ENCODE measurements at places on chromosomes 16 and 17.
A peak's percentile ranks its signal among the peaks of the same experiment; 100 is the strongest.

- DNase-seq: no peak
Observed at GRCh38 chr17:30921544-30922196, at the start of gene ADAP2. TSS of gene ADAP2 (plus strand) at chr17:30921945. CDS start at chr17:30922015, 70 bp downstream.

- DNase-seq: no peak
Observed at GRCh38 chr17:50585346-50585745, 24.8 kb downstream of the CACNA1G start.

DNA sequence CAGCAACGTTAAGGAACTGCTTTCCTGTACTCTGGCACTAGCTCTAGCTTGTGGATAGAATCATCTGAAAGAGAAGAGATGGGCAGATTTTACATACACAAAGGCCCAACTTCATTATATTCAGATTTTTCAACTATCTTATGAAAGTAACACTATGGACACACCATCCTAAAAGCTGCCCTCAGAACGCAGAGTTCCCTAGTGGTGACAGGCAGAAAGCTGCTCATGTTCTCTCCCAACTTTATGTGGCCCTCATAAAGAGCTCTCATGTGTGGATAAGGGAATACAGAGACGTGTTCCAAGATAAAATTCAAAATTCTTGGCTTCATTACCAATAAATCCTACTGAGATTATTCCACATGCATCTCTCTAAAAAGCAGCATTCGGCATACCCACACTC, 1.5 kb downstream of the CFAP20 start:
- no peak for DNase-seq

DNA sequence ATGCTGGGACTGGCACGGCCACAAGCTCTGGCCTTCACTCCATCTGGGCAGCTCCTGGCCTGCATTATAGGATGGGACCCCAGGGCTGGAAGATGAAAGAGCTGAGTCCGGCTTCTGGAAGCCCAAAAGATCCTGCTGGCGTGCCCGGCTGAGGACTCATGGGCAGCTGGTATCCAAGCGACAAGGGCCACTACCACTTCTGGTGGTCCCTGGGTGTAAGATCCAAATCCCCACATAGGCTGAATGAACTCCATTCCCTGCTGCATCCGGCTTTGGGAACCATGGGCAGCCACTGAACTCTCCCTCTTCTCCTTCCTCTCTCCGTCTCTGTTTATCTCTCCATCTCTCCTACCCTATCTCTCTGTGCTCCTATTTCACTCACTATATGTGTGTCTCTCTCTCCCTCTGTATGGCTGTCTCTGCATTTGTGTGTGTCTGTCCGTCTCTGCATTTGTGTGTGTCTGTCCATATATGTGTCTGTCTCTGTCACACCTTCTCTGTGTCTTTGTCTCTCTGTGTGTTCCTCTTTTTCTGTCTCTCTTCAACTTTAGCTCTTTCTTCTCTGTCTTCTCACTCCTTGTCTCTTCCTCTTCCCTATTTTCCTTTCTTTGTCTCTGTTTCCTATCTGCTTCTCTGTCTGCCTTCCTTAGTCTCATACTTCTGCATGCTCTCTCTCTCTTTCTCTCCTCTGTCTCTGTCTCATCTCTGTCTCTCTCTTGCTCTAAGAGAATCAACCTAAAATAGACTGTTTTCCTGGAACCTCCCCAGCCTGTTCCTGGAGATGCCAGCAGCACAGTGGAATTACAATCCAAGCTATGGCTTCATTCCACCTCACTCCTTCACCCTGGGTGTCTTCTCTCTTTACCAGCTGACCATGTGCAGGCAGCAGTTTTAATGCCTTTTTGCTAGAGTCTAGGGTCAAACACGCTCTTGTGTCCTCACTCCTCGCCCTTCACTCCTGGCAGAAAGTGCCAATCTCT, 60.4 kb upstream of the IRX6 start:
- no peak for DNase-seq

DNA sequence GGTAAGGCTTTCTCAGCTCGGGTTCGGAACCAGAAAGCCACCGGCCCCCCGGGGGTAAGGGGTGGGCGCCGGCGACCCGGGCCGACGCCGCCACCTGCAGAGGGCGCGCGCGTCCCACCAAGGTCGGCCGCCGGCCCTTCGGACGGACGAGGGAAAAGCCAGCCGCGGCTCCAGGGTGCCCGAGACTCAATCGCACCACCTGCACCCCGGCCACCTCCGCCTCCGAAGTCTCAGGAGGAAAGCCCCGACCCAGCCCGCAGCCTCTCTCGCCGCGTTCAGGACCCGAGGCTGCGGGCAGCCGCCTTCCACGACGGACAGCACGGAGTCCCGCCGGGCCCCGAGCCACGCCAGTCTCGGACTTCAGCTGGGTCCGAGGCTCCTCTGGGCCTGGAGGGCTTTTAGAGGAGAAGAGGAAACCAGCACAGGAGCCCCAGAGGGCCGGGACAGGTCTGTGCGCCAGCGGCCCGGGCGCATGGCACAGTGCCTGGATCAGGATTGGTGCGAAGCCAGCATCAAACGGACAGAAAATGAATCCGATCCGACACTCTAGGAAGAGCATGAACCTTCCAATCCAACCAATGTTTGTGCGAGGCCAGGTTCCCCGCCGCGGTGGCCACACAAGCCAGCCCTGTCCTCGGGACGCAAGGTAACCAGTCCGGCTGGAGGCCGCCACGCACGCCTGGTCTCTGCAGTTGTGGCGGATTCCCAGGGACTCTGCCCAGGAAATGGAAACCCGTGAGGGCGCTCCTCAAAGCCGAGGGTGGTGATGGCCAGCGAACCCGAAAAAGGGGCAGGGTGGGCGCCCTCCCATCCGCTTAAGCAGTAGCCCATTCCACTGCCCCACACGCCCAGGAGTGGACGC, 6.7 kb downstream of the CBX8 start:
- DNase-seq: no peak

GRCh38 chr17:80116921-80117380, 15.6 kb downstream of the GAA start:
- DNase-seq: no peak

- no peak for DNase-seq
Observed at GRCh38 chr16:90047714-90048346, 28.6 kb upstream of the DBNDD1 start.

DNA sequence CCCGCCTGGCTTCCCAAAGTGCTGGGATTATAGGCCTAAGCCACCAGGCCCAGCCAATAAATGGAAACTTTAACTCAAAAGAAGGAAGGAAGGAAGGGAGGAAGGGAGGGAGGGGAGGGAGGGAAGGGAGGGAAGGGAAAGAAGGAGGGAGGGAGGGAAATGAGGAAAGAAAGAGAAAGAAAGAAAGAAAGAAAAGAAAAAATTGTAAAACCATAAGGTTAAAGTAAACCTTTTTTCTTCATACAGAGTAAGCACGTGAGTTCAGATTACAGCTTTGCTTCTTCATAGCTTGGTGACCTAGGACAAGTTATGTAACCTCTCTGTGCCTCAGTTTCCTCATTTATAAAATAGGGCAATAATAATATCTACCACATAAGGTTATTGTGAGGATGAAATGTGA, 26.0 kb downstream of the LRRC37B start:
- DNase-seq: no peak

- peak; percentile 80 for DNase-seq
Observed at GRCh38 chr17:40068917-40069750, 6.4 kb downstream of the THRA start.

DNA sequence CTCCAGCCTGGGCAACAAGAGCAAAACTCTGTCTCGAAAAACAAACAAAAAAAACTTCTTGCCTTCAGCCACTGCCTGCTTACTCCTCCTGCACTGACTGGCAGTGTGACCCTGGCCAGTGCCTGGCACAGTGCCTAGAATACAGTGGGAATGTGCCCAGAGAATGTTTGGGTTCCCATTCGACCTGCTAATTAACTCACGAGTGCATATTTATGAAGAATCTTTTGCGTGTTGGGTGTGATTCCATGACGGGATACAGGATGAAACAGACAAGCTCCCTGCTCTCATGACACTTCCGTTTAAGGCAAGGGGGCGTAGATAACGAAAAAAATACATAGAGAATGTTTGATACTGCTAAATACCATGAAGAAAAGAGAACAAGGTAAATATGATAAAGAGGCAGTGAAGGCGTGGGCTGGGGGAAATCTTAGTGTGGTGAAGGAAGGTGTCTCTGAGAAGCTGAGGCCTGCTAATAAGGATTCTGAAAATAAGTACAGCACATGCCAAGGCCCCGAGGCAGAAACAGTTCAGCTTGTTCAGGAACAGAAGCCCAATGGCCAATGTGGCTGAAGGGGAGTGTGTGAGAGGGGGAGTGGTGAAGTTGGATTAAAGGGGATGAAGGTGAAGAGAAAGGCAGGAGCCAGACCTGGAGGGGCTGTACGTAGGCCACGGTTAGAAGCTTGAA, 4.3 kb downstream of the ABI3 start:
- DNase-seq: no peak

DNA sequence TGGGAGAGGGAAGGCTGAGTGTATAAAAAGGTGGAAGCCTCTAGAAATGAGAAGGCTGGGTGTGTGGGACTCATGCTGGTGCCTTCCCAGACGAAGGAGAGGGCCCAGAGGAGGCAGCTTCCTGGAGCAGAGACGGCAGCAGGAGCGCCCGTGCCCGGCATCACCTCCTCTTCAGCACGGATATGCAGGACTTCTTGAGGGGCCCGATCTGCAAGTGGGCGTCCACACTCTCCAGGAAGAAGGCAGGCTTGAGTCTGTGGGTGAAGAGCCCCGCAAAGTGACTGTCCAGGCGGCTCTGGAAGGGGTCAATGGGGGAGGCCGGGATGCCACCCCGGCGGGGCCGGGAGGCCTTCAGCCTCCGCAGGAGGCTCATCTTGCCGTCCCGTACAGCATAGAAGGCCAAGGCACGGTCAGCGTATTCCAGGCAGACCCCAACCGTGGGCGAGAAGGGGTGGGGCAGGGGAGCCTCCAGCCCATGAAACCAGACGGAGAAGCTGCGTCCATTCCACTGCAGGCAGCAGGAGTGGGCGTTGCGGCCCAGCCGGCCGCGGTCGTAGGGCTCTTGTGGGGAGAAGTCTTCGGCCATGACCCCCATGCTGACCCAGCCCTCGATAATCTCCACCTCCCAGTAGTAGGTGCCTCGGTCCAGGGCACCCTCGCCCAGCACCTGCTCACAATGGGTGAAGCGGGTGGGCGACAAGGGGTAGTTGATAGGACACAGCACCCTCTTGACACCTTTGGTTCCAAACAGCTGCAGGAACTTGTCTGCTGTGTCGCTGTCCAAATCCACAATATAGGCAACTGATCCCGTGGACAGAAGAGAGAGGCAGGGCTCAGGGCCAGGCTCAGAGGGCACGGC, 3.8 kb downstream of the TRIM47 start:
- DNase-seq: no peak

DNA sequence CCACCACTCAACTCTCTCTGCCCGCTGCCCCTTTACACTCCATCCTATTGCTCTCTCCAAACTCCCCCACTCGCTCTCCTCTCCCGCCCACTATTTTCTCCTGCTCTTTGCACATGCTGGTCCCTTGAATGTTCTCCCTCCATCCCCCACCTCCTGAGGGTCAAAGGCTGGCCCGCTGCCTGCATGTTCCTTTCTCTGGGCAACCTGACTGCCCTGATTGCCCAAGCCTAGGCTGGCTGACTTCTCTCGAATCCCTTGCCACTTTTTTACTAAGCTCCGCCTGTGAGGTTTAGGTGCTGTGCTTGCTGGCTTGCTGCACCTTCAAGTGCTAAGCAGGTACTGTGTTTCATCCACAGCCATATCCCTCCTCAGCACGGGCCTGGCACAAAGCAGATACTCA, 2.7 kb downstream of the EMC8 start:
- DNase-seq: no peak

DNA sequence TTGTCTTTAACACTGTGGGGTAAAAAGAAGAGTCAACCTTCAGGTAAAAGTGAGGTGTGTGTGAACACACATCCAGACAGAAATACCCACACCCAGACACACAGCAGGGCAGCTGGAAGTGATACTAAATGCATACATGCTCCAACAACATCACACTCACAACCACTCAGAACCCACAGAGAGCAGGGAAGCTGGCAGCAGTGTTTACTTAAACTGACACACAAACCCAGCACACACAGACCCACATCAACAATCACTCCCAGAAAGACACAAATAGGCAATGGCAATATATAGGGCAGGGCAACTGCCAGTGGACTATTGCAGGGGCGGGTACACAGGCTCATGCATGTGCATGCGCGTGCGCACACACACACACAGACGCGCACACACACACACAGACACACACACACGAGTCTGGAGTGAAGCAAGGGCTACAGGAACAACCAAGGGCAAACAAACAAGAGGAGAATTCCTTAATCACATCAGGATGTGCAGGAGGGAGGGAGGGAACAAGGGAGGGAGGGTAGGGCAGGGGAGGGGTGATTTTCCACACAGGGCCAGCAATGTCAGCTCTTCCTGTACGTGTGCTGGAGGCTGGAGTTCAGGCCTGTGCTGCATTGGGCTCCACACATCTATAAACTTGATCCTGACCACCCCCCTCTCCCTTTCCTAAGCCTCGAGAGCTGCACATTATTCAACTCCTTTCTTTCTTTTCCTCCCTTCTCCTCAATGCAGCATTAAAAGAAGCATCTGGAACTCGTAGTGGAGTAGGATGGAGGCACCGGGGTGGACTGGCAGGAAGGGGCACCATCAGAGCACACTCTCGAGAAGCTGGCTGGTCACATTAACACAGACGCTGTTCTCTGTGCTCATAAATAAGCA, 30.1 kb downstream of the HIC1 start:
- DNase-seq: no peak

GRCh38 chr17:79545251-79546005, 65.4 kb downstream of the RBFOX3 start:
- DNase-seq: no peak

DNA sequence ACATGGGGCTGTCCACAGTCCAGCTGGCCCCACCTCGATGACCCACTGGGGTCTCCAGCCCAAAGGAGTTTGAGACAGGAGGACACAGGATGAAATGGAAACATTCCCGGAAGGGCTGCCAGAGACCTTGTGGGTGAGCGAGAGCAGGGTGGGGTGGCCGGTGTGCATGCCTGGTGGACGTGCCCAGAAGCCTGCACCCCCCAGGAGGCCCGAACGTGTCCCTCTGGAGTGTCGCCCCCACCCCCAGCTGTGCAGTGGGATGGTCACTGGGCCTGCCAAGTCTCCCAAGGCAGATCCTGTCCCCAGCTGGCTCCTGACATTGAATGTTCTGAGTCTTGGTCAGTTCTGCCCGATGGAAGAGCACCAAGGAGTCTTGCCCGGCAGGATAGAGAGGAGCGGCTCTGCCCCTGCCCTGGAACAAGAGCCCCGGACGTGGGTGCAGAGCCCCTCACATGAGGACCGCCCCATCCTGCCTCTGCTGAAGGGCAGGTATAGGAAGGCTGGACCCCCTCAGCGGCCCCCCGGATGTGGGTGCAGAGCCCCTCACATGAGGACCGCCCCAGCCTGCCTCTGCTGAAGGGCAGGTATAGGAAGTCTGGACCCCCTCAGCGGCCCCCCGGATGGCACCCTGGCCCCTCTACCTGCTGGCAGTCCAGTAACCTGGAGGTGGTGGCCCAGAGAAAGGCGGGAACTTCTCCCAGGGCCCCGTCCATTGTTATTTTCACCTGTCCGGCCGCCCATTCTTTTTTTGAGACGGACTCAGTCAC, 3.1 kb upstream of the CAPN15 start:
- no peak for DNase-seq

All from activated CD8-positive, alpha-beta memory T cell treated with anti-CD3 and anti-CD28 coated beads for 4 hours (primary cell).